ENCODE measurements at places on chromosomes 13 and 19.
A peak's percentile ranks its signal among the peaks of the same experiment; 100 is the strongest.

DNA sequence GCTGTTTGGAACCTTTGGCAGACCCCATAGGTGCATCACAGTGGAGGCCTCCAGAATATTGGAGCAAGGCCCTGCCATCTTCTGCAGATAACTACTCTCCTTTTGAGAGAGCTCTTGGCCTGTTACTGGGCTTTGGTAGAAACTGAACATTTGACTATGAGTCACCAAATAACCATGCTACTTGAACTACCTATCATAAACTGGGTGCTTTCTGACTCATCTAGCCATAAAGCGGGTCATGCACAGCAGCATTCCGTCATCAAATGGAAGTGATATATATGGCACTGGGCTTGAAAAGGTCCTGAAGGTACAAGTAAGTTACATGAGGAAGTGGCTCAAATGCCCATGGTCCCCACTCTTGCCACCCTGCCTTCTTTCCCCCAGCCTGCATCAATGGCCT, 782.5 kb upstream of the SLITRK6 start:
- no peak for DNase-seq

DNA sequence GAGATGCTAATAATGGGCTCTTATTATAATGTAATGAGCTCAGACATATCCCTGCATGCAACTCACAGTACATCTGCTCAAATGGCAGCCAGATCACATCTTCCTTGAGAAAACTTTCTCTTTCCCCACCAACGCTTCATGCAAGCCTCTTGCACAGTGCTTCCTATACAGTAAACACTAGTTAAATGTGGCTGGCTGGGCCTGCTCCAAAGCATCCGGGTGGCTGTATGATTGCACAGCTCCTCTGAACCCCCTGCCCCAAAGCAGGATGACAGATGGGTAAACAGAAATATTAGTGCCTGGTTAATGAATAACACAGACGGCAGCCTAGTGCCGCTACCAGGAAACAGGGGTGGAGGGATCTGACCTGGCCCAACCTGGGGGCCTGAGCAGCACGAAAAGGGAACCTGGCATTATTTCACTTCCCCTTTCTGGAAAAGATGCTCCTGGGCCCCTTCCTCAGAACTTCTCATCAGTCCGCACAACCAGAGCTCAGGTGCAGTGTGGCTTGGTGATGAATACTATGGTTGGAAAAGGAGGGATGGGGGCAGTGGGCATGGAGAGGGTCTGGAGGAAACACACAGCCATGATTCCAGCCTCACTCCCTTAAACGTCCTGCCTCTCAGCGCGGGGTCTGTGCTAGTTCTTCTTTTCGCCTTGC, 10.8 kb downstream of the FFAR2 start:
- no peak for DNase-seq

DNA sequence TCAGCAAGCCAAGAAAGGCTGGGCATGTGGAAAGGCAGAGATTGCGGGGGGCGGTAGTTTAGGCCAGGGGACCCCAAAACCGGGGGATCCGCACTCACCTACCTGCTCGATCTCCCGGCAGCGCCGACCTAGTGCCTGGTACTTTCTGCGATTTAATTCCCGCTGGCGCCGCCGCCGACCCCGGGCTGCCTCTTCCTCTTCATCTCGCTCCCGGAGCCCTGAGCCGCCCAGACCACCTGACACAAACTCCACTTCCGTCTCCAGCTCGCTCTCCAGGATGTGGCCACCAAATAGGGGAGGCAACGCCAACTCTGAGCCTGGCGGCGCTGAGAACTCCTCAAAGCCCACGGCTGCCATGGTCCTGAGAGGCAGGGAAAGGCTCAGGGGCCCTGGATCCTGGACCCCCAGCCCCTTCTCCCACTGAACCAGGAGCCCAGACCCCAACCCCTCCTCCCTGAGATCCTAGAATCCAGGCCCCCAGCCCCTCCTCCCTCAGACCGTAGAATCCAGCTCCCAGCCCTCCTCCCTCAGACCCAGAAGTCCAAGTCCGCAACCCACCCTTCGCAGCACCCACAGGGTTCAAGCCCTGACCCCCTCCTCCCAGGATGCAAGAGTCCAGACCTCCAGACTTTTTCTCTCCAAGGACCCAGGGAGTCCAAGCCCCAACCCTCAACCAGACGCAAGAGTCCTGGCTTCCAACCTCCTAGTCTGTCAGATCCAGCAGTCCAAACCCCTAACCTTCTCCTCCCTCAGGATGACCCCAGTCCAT, 933 bp downstream of the TFPT start:
- peak; percentile 66 for DNase-seq

DNA sequence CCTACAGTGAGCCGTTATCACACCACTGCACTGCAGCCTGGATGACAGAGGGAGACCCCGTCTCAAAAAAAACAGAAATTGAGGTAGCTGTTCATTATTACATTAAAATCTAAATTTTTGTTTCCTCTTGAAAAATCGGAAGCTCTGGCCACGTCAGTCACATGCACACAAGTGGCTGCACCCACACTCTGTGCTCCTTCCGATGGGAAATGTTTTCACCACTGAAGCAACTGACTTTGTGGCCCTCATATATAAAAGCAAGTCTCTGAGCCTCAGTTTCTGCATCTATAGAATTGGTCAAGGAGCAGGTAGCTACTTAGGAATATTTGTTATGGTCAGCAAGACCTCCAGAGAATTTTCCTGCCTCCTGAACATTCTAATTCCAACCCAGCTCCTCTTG, 4.5 kb downstream of the LRRC25 start:
- DNase-seq = no peak

GRCh38 chr19:30621326-30621920, 249.2 kb downstream of the ZNF536 start:
- no peak for DNase-seq

- no peak for DNase-seq
These were observed 6.2 kb downstream of the ATP4B start for GRCh38 chr13:113651511-113652403.

DNA sequence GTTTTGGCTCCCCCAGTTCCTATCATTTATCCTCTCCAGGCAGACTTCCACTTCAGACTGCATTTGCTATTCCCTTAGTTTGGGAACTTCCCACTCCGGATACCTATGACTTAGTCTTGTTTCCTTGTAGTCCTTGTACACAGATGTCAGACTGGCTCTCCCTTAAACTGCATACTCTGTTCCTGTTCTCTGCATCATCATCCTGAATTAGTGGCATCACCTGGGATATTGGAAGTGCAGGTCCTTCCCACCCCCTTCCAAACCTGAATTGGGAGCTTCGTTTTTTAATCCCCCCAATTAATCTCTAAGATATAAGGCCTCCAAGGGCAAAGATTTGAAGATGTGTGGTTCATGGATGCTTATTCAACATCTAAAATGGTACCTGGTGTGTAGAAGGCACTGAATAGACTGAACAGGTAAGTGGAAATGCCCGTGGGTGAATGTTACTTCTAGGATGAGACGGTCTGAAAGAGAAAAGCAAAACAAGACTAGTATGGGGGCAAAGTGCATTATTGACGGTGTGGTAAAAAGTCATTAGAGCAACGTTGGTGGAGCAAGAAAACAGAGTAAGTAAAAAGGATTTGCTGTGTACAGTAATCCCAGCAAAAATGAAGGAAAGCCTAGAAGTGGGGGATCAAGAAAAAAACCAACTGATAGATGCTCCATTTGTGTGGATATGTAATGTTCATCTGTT, 9.6 kb downstream of the MIR17HG start:
- no peak for DNase-seq

GRCh38 chr13:90912247-90912646, 435.2 kb upstream of the MIR17HG start:
- no peak for DNase-seq

DNA sequence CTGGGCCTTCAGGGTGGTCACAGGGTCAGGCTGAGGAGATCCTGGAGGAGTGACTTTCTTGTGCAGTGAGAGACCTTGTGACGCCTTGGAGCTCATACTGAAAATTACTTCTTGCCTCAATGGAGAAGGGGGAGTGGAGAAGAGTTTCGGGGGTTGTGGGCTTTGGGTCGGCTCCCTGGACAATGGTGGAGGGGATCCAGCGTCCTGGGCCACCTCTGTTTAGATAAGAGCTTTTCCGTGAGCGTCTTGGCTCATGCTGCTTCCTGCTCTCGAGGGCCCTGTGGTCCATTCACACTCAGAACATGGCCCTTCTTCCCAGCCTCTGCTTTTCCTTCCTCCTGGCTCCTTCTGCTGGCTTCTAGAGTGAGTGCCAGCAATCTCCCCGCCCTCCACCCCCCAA, 81.9 kb downstream of the FLT1 start:
- DNase-seq = no peak
